ENCODE measurements at places on chromosomes 4 and X.

DNA sequence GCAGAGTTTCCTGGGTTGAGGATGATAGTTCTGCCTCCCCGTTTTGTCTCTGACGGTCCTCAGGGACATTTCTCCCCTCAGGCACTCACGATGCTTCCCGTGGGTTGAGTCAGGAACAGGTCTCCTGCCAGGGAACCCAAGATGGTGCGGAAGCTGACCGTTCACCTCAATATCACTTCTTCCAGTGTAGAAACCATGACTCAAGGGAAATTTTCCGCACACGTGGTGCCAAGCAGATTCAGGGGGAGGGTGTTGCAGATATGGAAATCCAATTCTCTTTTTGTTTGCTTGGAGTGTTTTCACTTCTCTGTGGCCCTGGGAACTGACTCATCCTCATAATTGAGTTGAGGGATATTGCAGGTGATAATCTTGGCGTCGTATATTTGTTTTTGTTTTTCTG is 46.7 kb downstream of the CXorf49B start:
- no peak for DNase-seq

- no peak for DNase-seq
These were observed 28.8 kb downstream of the RBM47 start for GRCh38 chr4:40600850-40601249.

DNA sequence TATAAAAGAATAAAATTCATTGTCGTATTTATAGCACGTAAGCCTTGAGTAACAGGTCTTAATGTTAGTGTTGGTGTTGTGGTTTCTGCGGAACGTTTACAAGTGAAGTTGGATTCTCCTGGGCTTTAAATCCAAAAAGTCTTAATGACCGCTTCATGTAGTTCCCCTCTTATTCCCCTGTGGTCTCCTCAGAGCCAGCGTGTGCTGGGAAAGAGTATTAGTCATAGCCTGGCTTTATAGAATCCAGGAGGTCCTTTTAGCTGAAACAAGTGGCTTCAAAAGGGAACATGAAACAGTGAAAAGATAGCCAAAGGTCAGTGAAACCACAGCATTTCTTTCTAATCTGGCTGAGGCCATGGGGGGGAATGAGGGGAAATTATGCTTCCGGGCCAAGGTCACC is 79.1 kb downstream of the CLCN4 start:
- DNase-seq, result peak; percentile 40

GRCh38 chr4:95289028-95289634 is 259.6 kb downstream of the UNC5C start:
- DNase-seq, result no peak

DNA sequence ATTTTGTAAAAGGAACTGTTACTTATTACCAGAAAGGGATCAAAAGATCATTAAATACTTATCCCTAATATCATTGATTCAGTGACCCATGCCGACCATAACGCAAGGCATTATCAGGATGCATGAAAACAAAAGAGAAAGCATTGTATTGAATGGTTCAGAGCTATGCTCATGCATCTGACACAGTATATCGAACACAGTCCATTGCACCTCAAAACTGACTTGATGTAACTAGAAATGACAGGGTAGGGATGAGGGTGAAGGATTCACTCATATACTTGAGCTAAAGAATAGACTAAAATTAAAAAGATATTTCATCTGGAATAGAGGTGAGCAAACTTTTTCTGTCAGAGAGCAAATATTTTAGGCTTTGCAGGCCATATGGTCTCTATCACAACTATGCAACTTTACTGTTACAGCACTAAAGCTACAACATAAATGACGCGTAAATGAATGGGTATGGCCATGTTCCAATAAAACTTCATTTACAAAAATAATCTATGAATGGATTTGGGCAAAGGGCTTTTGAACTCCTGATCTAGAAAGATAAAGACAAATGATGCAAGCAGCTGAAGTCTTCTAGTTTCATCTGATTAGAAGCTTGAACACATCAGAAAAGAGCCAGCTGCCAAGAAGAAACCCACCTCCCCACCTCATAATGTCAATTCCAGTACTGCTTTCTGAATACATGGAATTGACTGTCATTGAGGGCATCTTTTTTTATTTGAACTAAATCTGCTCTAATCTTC is 12.9 kb upstream of the SPP1 start:
- no peak for DNase-seq

- DNase-seq, result peak; percentile 46
These were observed 18.7 kb upstream of the ZNF185 start for GRCh38 chrX:152878976-152879755.

All from coronary artery (tissue), 2 donors.